Activated CD4-positive, CD25-positive, alpha-beta regulatory T cell (primary cell): ENCODE measurements at places on chromosomes 1 and 21.

DNA sequence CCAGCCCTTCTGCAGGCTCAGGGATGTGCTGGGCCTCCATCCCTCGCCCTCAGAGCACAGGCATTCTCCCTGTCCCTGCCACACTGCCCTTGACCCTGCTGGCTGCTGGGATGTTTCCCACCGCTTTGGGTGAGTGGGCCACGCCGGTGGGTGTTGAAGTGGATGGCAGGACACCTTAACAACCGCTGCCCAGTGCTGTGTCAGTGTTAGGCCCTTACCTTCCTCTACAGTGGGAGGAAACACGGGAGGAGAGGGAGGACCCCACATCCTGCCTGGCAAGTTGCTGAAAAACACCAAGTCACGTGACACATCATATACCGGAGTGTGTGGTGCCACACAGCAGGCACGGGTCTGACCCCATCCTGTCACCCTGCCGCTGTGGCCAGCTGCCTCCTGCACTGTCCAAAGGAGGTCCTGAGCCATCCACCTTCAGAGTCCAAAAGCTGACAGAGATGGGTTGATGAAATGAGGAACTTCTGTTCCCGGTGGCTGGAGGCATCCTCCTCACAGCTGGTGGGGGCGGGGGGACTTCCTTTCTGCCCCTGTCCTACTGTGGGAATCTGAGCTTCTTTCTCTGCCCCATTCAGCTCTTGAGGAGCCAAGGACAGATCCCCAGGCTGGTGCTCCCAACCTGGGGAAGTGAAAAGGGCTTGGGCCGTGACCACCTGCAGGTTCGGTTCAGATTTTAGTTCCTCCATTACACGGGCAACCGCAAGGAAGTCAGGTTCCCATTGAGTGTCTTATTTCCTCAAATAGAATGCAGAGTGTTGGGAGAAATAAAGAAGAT is 3.2 kb upstream of the THEMIS2 start:
- DNase-seq = peak; percentile 15

DNA sequence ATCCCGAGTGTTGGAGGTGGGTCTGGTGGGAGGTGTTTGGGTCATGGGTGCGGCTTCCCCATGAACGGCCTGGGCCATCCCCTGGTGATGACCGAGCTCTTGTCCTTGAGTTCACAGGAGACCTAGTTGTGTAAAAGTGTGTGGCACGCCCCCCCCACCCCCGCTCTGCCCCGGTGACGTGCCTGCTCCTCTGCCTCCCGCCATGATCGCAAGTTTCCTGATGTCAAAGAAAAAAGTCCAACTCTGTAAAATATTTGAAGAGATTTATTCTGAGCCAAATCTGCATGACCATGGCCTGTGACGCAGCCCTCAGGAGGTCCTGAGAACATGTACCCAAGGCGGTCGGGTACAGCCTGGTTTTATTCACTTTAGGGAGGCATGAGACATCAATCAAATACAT is 125.1 kb upstream of the COL6A1 start:
- no peak for DNase-seq

DNA sequence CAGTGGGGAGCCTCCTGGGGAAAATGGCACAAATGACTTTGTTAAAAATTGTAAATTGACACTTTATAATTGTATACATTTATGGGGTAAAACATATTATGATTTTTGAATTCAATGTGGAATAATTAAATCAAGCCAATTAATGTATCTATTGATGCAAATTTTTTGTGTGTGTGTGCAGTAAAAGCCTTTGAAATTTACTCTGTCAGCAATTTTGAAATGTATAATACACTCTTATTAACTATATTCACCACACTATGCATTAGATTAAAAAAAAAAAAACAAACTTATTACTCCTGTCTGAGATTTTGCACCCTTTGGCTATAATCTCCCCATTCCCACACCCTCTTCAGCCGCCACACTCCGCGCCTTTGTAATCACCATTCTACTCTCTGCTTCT is 119.2 kb downstream of the S1PR1 start:
- no peak for DNase-seq

DNA sequence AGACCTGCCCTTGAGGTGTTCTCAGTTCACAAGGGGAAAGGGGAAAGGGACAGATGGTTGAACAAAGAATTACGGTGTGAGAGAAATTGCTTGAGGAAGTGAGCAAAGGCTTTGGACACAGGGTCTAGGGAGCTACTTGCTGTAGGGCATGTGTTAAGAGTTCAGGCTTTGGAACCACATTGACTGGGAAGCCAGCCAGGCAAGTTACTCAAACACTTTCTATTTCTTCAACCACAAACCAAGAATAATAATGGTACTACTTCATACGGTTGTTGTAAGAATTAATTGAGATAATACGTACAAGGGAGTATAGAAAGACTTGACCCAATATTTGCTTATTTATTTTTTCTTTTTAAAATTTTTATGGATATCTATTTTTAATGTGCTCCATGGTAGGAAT is 26.6 kb downstream of the AK4 start:
- no peak for DNase-seq

DNA sequence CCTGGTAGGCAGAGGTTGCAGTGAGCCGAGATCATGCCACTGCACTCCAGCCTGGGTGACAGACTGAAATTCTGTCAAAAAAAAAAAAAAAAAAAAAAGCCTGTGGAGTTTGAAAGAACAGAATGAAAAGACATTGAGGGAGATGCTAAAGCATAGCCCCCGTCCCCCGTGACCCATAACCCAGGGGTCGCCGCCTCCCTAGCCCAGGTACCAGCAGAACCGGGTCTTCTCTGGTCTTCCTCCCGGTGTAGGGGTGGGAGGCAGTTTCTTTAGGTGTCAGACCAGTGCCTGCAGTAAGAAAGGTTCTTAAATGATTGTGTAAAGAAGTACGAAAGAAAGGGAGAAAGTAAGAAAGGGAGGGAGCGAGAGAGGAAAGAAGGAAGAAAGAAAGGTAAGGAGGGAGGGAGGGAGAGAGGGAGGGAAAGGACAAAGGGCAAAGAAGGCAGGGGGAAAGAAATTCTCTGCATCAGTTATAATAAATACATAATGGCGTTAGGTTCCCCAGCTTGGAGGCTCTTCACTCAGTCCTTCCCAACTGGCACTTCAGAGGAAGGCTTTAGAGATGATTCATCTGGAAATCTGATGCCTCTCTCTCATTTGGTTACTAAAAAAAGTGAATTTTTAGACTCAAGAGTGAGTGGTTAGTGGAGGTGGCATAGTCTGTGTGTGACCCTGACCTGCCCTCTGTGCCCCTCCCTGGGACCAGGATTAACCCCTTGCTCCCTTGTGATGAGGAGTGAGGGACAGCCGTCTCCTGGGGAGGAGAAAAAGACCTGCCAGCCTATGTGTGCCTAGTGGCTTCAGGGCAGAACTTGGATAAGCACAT is 1.1 kb downstream of the IL24 start:
- no peak for DNase-seq
